ENCODE measurements at places on chromosomes 7 and 10.

GRCh38 chr10:25565570-25565969, 368.5 kb upstream of the MYO3A start:
- no peak for DNase-seq

DNA sequence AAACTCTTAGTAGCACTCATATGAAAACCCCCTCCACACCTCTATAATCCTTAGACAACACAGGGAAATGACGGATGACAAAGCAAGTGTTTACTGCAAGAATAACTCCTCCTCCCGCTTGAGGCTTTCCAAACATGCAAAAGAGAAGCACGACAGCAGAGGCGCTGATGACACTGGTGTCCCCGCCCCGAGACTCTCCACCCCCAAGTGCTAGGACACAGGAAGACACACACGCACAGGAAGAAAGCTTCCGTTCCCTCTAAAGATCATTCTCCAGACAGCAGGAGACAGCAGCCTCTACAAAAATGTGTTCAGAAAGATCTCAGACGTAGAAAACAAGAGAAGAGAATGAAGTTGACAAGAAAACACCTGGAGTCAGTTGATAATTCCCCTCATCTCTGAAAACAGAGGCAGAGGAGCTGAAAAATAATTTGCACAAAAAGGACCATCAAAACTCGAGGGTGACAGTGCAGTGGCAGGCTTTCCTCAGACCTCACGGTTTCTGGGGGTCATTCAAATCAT, 90.2 kb downstream of the DLG5 start:
- DNase-seq: peak; percentile 89

DNA sequence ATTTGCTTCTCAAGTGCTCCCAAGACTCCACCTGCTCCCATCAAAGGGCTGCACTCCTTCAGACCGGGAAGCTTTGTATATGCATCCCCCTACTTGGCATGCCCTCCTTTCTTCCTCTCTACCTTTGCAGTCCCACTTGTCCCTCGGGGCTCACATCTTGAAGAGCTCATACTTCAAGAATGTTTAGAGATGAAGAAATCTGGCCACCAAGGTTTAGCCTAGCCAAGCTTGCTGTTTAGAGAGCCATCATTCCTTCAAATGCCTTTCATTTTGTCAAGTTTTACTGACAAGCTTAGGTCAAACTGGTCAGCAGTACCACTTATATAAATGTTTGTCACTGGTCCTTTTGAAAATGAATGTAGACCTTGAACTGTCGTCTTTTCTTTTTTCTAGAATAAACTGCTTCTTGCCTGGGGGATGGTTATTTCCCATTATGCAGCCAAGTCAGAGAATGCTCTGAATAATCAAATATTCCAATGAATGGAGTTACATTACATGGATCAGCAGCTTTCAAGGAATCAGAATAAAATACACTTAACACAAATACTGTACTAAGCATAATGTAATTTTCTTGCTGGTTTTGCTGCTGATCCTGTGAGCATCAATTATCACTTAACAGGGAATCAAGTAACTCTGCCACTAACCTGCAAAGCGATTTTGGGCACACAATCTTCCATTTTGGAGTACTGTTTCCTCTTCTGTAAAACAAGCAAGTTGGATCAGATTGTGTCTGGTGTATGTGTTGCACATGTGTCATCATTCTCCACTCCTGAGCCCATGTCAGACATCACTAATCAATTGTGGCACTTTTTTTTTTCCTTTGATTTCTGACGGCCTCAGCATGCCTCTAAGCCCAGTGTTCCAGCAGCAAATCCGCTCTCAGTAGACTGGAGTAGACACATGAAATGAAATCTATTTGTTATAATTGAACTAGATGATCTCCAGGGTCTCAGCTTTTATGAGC, 357.9 kb downstream of the PTEN start:
- DNase-seq: no peak

DNA sequence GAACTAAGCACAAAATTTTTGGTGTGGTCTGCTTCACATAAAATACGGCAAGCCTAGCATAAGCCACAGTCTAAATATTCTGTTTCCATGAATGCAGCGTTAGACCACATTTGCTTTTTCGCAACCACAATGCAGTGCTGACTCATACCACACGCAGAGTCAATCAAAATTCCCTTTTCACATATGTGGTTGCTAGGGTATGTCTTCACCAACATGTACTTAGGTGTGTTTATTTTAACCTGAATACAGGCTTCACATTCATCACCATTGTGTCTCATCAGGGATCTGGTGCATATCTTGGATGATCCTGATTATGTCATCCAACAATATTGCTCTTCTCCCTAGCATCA, 90.8 kb downstream of the CHN2 start:
- peak; percentile 71 for DNase-seq

GRCh38 chr7:50837965-50838364, 55.3 kb upstream of the GRB10 start:
- no peak for DNase-seq

- DNase-seq: no peak
These were observed 57.6 kb downstream of the MKI67 start for GRCh38 chr10:128068398-128069285.

DNA sequence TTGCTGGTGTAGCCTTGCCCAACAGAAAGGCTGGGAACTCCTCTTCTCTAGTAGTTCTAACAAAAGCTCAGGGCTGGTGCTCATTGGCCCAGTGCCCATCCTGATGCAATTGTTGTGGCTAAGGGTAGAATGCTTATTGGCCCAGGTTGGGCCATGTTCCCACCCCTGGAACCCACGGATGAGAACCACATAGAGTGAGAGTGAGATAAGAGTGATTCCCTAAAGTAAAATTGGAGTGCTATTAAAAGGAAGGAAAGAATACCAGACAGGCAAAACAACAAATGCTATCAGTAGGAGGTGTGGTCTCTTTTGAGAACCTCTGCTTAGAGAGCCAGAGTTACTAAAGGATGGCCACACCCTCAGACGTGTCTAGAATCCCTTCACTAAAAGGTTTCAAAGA, 49.2 kb downstream of the LGI1 start:
- no peak for DNase-seq

DNA sequence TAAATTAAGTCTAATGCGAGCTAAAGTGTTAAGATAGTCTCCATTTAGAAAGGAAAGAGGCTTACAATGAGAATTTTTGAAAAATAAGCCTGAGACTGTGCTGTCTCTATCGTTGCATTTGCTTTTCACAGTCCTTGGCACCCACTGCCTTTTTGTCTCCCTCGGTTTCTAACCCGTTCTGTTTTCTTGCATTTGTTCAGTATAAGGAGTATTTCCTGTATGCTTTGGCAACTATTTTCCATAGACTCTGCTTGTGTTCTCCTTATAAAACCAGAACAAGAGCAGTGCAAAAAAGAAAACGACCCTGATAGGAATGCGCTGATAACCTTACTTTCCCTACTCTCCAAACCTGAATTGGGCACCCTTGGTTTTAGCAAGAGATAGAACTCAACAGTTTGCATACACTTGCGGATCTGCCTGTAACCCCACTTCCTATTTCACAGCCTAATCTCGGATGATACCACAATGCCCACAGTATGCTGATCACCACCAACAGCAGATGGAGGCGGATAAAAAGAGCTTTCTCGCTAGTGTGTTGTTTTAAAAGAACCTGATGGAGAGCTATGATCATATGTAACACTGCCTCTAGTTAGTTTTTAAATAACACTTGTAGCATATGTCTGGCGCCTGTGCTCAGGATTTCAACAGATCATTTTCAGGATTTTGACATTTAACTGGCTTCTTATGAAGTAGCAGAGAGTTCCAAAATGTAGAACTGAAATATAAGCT, 1.6 kb upstream of the ARHGAP12 start:
- peak; percentile 50 for DNase-seq

DNA sequence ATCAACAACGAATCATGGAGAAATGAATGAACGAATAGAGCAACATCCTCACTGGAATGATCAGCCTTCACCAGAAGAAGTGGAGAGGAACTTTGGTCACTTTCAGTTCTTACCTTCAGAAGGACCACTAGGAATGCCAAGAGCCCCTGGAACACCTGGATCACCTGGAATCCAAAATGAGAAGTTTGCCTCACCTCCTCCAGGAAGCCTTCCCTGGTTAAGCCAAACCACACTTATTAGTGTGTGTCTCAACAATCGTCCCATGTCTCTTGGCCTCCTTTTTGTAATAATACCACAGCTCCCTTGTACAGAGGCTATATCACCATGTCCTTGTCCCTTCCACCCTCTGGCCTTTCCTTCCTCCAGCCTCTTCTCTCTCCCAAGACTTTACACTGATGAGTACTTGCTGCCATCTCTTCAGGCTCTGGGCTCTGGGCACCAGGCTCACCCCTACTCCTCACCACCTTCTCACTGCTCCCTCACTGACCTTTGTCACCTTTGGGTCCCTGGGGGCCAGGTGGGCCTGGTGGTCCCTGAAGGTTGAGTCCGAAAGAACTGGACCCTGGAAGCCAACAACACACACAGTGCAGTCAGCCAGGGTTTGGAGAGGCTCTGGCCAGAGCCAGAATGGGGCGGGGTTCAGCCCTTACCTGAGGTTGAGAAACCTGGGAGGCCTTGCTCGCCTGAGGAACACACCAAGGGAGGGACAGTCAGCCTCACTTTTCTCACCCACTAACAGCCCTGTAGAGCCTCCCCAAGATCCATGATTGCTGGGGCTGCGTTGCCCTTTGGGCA, 46.5 kb downstream of the COL17A1 start:
- DNase-seq: no peak

- no peak for DNase-seq
These were observed 803.6 kb downstream of the SORCS1 start for GRCh38 chr10:106360870-106361269.

DNA sequence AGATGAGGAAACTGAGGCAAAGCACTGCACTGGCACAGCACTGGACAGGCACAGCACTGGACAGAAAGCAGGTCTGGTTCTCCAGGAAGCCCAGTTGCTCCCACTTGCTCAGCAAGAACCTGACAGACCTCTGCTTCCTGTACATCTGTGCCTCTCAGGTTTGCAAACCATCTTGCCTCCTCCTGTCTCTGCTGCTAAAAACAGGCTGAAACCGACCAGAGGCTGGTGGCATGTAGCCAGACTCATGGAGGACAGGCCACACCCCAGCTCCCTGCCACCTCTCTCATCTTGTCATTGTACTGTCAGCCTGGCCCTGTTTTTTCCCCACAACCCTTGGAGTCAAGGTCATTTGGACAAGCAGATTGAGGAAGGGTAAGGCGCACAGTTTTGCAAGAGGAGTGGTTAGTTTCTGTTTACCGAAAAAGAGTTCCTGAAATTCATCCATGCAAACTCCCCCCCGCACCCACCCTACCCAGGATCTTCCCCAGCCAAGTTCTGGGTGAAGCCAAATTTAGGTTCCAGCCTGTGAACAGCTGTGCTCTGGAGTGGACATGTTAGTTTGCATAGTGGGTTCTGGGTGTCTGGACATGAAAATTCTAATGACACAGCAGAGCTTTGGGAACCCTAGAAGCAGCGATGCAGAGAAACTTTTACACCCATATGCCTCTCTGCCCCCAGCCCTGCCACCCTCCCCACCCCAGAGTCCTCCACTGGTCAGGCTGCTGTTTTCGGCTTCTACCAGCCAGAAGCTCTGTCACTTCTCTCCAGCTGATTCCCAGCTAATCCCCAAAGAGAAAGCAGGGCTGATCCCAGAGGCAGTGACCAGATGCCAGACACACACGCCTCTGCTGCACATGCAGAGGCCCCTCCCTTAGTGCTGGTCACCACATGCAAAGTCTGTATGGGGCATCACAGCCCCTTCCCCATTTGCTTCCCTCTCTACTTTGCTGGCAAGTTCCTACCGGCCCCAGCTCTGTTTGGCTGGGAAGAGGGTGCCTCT, 8.5 kb upstream of the C10orf105 start:
- peak; percentile 81 for DNase-seq

- no peak for DNase-seq
These were observed 67.0 kb upstream of the HPS1 start for GRCh38 chr10:98513704-98514103.

DNA sequence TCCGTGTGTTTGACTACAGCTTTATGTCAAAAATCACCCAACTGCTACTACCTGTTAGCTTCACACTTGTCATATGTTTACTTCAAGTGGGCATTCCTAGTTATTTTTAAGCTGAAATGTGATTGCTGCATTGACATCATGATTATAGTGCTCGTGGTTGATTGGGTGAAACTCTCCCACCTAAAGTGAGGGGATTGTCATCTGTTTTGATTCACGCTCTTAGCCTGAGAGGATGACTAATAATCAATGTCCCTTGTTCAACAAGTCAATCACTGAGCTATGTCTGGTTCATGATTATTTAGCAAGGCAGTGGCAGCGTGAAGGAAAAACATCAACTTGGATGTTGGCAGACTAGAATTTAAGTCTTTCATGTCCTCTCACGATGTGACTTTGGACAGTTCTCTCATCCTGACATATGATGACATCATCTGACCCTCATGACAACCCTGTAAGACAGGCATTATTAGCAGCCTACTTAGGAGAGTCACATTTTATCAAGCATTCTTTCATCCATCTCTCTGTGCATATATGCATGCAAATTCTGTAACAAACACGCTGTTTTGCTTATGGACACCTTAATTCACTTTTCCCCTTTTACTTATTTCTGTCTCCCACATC, 352.6 kb upstream of the ZMIZ1 start:
- no peak for DNase-seq

- DNase-seq: no peak
These were observed 85.4 kb downstream of the CDK14 start for GRCh38 chr7:90681336-90682022.

GRCh38 chr10:87729940-87730339, 70.3 kb downstream of the PAPSS2 start:
- no peak for DNase-seq

GRCh38 chr10:89869180-89869579, 167.8 kb downstream of the KIF20B start:
- no peak for DNase-seq

GRCh38 chr10:103781329-103782061, 73.9 kb downstream of the SH3PXD2A start:
- DNase-seq: peak; percentile 21

- DNase-seq: no peak
These were observed 102.2 kb upstream of the ELMO1 start for GRCh38 chr7:37550872-37551271.

- DNase-seq: no peak
These were observed 73.9 kb downstream of the TMEM130 start for GRCh38 chr7:98795741-98796493.

GRCh38 chr7:133618970-133619369, 366.1 kb downstream of the EXOC4 start:
- no peak for DNase-seq

DNA sequence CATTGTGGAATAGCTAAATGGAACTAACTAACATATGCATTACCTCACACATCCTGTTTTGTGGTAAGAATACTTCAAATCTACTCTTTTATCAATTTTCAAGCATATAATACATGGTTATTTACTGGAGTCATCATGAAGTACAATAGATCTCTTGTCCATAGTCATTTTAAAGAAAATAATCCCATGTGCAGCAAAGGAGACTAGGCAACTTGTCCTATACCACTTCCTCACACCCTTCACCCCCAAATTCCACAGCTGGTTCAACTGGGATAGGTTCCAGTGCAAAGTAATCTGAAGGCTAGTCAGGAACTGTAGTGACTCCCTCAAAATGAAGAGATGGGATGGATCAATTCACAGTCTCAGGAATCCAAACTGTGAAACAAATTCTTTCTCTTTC, 176.1 kb downstream of the SGMS1 start:
- DNase-seq: peak; percentile 23

GRCh38 chr10:84126785-84127167, 12.5 kb upstream of the GHITM start:
- DNase-seq: no peak

GRCh38 chr7:100685049-100685605, 8.9 kb downstream of the GIGYF1 start:
- DNase-seq: no peak

GRCh38 chr7:1665549-1666316, 4.3 kb upstream of the ELFN1 start:
- peak; percentile 1 for DNase-seq

All from inflammatory macrophage treated with lipopolysaccharide for 4 hours (primary cell).